Activated CD4-positive, alpha-beta T cell treated with anti-CD3 and anti-CD28 coated beads for 24 hours (primary cell): ENCODE measurements at places on chromosomes 4 and X.

- no peak for DNase-seq
Observed at GRCh38 chr4:180057891-180058671, 2185.1 kb upstream of the TENM3 start.

- no peak for DNase-seq
Observed at GRCh38 chr4:139694522-139695107, 29.0 kb downstream of the MGST2 start.

- no peak for DNase-seq
Observed at GRCh38 chr4:147735413-147736301, 3.8 kb downstream of the ARHGAP10 start.

- DNase-seq: no peak
Observed at GRCh38 chr4:107468156-107468555, 251.9 kb downstream of the PAPSS1 start.

GRCh38 chr4:169147191-169147590, 123.6 kb downstream of the SH3RF1 start:
- no peak for DNase-seq

DNA sequence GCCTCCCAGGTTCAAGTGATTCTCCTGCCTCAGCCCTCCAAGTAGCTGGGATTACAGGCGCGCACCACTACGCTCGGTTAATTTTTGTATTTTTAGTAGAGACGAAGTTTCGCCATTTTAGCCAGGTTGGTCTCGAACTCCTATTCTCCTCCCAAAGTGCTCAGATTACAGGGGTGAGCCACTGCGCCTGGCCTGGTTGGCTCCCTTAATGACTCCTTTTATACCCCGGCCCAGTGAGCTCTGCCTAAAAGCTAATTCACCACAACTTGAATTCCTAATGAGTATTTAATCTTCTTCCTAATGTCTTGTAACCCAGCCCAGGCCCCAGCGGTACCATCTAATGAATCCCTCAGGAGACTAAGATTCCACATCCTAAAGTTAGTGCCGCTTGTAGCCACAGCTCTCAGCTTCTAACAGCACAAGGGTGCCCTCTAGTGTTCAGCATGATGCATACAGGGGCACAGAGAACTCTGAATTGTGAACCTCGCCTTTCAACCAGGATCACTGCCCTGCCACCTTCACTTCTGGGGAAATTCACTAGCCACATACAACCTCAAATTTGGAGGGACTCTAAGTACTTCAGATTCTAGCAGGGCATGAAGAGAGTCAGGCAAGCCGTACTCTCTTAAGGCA, 89.5 kb downstream of the OR13H1 start:
- DNase-seq: peak; percentile 15

DNA sequence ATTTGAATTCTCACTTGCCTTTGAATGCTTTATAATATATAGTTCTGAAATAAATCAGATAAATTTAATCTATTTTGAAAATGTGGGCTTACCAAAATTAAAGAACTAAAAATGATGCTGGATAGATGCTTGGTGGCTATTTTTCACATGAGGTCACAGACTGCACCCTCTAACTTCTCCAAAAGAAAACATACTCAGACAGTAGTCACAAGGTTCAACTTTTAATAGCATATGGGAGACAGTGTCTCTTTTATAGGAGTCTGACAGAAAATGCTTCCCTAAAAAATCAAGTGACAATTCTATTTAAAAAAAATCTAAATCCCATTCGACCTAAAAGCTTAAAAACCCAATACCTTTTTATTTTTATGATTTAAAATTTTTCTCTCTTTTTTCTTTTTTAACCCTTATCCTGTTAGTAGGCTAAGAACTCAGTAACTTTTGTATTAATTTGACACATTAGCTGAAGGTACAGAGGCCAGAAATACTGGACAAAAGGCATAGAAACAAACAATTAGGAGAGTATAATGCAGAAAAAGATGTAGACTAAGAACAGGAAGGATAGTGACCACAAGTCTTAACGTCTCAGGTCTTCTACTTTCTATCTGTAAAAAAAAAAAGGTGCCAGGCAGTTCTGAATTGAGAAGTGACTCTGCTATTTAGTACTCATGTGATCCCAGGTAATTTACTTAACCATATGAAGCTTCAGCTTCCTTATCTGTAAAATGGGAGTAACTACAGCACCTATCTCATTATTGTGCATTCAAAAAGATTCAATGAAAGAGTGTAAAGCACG, 7.6 kb downstream of the TIGD4 start:
- no peak for DNase-seq

DNA sequence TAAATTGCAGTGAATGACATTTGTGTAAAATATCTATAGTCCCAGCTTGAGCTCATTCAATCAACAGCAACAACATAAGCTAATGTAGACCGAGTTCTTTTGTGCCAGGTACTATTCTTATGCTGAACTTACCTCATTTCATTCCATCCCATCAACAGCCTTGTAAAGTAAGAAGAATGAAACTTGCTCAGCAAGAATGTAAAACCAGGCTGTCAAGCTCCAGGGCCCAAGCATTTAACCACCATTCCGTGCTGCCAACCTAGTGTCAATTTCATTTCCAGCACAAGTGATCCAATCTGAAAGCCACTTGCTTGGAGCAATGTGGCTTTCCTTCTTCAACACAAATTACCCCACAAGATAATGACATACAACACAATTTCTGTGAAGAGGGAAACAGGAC, 36.6 kb downstream of the RASSF6 start:
- no peak for DNase-seq

- no peak for DNase-seq
Observed at GRCh38 chr4:52019936-52020657, at the start of gene LRRC66. Gene LRRC66, minus strand, starts transcription at chr4:52020363. Its CDS starts 2,750 bp downstream, at chr4:52017613.

DNA sequence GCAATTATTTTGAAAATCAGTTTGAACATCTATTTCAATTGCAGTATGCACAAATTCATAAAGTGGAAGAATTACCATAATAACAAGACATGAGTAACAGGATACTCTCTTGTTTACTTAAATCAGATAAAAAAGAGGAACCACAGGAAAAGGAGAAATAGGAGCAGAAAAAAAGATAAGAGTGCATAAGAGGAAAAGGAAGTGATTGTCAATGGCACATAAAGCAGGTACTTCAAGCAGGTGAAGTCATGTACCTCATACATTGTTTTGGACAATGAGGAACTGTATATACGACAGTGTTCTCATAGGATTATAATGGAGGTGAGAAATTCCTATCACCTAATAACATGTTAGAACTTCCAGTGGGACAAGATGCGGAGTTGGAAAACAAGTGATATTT, 334.5 kb upstream of the PCDH7 start:
- no peak for DNase-seq

DNA sequence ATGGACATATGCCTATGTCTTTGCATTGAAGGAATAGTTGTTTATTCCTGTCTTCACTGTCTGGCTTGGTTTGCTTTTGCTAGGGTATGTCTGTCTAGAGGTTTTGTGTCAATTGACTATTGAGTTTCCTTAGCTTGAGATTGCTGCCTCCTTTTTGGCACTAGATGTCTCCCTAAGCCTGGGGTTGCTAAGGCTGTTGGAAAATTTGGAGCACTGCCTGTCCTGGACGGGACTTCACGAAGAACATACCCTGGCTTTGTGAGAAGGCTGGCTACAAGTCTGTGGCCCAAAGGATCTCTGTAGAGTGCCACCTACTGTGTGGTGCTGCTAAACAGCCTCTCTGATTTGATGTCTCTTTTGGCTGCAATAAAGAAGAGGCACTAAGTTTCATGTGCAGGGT, 183.8 kb upstream of the NUDT10 start:
- DNase-seq: no peak

GRCh38 chr4:185713272-185713671, 98.7 kb downstream of the SORBS2 start:
- no peak for DNase-seq

DNA sequence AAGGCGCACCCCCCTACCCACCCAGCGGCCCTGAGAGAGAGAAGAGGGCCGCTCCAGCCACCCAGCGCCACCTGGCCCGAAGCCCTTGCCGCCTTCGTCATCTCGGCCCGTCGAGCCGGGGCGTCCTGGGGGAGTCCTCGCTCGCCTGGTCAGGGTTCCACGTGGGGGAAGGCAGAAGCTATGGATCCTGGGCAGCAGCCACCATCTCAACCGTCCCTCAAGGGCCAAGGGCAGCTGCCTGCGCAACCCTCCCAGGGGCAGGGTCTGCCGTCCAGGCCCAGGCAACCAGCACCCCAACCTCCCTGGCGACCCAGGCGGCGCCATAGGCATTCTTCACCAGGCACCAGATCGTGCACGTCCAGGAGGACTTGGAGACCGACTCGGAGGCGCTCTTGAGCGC, 51.5 kb upstream of the IL13RA2 start:
- DNase-seq: no peak

DNA sequence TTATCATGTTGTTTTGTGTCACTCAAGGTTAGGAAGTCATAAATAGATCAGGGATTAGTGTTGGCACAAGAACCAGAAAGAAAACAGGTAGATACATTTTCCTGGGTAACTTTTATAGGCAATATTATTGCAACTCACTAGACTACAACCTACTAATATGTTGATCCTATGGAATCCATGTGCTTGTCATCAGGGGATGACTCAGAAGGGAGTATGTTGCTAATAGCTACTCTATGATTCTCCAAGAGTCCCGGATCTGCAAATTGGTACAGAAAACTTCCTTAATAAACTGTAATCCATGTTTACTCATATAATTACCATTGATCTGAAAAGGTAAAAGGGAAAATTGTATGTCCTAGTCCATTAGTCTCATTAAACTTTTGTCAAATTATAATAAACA, 11.7 kb upstream of the GNRHR start:
- no peak for DNase-seq
